ENCODE measurements at places on chromosomes 11 and 22.

DNA sequence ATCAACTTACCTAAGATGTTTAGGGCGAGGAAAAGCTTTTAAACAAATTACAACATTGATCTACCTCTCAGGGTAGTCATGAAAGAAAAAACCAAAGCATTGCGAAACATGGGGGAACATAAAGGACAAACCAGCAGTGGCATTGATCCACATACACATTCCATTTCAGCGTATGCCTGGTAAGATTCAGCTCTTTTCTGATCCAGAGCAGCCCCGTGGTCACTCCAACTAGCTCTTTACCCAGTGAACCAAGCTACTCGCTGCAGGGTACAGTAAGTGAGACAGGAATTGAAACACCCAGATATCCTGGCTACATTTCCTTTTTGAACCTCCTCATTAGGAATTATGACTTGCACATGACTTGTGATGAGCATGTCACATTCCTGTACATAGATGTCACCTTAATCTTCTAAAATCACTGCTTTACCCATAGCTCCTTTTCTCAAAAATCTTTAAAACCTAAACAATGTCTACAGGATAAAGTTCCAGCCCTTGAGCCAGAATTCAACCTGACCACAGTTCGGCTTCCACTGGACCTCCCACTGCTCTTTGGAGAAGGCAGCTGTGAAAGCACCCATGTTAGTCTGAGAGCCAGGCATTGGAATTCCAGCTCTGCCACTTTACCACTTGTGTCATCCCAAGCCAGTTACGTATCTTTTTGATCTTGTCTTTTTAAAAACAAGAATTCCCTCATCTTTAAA is 42.9 kb upstream of the AKIP1 start:
- DNase-seq, result no peak

DNA sequence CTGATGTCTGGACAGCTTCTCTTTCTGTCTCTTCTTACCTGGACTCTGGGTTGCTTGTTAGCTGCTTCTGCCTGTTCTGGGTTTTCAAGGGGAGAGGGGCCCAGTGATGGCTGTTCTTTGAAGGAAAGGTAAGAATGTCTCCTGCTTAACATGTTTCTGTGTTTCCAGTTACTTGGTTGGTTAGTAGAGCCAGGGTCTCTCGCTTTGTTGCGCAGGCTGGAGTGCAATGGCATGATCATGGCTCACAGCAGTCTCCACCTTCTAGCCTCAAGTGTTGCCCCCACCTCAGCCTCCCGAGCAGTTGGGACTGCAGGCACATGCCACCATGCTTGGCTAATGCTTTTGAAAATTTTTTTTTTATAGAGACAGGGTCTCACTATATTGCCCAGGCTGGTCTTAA is 126.6 kb downstream of the BCR start:
- DNase-seq, result no peak

DNA sequence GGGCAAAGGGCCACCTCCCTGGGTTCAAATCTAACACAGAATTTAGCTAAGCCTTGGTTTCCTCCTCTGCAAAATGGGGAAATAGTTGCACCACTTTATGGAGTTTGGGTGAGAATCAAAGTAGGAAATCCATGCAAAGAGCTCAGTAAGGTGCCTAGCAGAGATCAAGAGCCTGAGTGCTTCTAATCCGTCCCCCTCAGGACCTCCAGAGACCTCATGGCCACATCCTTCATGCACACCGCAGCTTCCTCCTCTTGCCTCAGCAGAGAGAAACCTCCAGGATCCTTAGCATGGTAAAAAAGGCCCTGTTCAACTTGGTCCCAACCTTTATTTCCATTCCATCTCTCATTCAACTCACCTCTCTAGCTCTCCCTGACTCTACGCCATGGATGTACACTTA is 37.8 kb upstream of the NAV2 start:
- DNase-seq, result no peak

DNA sequence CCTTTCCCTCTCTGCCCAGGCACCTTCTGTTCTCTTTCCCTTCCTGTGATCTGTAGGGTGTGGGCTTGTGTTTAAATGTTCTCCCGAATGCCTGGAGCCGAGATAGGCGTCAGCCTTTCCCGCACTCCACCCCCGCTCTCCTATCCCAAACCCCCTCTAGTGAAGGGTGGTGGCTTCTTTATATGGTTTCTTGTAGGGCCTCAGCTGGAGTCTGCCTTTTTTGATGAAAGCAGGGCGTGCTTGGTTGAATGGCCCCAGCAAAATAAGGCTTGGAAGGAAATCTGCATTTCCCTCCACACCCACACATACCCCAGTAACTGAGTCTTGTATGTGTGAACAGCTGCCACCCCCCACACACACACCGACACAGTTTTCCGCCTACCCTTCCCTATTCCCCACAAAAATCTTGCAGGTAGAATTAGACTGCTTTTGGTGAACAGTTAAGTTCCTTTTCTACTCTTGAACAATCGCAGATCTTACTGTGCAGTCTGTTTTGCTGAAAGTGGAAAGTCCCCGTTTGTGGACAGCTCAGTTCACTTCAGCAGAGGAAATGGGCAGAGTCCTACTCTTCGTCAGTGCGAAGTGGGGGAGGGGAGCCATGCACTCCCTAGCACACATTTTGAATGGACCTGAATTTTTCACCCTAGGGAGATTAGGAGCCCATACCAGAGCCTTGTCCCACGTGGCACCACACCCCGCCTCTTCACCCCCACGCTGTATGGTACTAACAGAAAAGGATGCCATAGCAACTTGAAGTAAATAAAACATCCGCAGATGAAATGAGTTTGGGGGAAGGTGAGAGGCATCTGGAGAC is 25.5 kb upstream of the GRK2 start:
- peak; percentile 78 for DNase-seq

GRCh38 chr11:104094576-104094975 is 58.1 kb downstream of the DDI1 start:
- DNase-seq, result no peak

GRCh38 chr11:47607380-47607779 is 13.2 kb upstream of the C1QTNF4 start:
- DNase-seq, result no peak

- no peak for DNase-seq
Observed at GRCh38 chr22:40215266-40215665, 37.5 kb downstream of the TNRC6B start.

DNA sequence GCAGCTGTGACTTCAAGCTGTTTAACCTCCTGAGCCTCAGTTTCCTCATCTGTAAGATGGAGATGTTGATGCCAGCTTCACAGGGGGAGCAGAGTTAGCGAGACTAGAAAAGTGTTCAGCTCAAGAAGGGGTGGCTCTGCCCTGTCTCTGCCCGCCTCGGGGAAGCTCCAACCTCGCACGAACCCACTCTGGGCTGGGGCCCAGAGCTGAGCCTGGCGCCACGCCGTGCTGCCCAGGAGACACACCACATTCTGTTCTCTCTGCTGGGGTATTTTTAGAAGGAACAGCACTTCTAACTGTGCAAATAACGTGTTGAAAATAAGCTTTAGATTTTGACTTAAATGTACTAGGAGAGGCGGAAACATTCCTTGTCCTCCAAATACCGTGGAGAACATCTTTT is 74.1 kb downstream of the PHF21B start:
- no peak for DNase-seq

DNA sequence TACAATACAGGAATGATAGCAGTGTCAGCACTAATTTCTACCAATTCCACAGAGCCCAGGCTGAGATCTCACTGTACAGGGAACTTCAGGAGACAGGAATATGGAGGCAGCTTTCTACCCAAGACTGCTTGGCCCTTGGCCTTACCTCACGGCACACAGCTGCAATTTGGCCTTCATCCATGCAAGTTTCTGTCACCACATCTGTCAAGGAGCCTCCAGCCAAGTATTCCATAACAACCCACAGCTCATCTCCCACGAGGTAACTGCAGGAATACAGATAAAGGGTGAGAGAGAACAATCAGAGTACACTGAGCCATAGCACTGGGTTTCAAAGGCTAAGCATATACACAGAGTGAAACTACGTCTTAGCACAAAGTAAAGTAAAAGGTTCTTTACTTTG is 39.0 kb upstream of the GDPD4 start:
- no peak for DNase-seq

- no peak for DNase-seq
Observed at GRCh38 chr11:111672949-111673348, 70.7 kb downstream of the SIK2 start.

GRCh38 chr11:70549386-70549785 is 151.1 kb downstream of the CTTN start:
- no peak for DNase-seq

GRCh38 chr11:69513663-69514224 is 32.3 kb downstream of the LINC01488 start:
- DNase-seq, result no peak

- no peak for DNase-seq
Observed at GRCh38 chr22:31477329-31477728, 12.3 kb downstream of the EIF4ENIF1 start.

- DNase-seq, result no peak
Observed at GRCh38 chr11:27497284-27497866, 9.2 kb downstream of the LIN7C start.

DNA sequence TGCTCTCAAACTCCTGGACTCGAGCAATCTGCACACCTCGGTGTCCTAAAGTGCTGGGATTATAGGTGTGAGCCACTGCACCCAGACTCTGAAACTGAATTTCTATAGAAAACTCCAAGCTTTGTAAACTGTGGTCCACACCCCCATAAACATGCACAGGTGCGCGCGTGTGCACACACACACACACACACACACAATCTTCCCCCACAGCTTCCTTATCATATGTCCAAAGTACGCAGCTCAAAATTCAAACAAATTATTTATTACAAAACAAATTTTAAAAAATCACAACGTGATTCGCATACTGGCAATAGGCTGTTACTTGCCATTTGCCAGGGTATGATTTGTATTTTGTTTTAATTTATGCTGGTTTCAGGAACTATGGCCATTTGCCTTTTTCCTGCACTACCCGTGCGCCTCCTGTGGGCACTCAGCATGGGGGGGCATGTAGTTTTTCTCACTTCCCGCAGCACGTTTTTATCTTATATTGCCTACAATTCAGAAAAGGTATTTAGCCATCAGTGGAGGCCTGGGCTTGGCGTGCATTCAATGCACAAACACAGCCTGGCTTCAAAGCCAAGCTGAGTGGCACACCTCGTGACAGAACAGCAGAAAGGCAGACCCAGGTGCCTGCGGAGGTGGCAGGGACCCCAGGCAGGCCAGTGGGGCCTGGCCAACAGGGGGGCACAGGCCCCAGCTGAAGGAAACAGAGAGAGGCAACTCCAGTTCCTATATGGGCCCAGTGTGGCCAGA is 10.8 kb upstream of the SNX32 start:
- DNase-seq, result no peak

DNA sequence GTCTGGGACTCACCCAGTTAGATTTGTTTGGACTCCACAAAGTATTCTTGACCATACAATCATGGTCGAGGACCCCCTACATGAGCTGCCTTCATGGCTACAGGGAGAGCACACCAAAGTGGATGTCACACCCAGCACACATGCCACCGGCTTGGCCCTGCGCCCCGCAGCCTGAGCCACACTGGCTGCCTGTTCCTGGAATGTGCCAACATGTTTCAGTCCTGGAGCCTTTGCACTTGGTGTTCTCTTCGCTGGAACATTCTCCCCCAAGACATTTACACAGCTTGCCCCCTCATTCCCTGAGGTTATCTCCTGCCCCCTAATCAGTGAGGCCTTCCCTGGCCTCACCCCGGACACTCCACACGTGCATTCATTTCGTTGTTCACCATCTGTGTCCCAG is 46.0 kb downstream of the PPARA start:
- no peak for DNase-seq

DNA sequence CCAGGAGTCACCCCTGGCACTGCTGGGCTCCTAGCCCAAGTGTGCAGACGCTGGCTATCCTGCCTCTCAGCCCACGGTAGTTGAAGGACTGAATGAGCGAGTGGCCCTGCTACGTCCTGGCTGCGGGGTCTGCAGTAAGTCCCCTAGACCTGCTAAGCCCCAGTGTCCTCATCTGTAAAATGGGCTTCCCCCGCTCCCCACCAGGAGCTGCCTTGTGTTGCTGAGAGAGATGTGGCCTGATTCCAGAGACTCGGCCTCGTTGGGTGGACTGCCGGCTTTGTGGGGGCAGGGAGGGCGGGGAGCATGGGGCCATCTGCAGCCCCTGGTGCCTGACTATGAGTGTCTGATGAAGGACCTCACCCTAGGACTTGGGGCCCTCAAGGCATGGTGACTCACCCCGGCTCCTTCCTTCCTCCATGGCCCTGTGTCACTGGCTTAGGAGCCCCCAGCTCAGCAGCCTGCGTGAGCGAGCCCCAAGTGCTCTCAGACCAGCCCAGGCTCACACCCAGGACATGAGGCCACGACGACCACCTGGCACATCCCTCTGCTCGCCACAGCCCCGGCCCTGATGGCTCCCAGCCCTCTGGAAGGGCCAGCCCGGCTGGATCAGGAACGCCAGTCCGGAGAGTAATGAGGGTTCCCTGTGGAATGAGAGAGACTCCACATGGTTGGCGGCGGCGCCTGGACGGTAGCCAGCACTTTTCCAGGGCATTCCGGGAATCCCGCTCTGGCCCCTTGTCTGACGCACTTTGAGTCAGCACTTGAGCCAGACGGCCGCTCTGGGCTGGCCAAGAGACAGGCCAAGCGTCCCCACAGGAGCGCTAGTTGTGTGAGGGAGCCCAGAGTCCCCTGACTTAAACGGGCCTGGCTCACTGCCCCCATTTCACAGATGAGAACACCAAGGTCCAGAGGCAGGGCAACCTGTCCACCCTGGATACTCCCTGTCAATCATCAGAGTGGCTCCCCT is 50.5 kb upstream of the SHISAL1 start:
- no peak for DNase-seq

- no peak for DNase-seq
Observed at GRCh38 chr11:29334776-29335130, 682.1 kb downstream of the KCNA4 start.

DNA sequence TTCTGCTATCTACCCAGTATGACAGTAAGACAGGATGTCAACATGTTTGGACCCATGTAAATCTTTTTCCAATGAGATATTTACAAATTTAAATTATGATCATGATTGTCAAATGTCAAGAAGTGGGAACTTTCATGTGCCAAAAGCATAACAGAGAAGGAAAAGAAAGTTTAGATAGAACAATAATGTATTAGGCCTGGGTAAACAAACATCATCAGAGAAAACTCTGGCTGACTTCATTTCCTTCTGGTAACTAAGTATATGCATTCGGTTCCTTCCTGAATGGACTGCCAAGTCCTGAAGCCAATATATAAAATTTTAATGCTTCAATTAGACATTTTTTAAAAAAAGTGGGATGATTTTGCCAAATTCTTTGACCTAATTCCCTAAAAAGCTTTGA is 16.5 kb downstream of the RNF141 start:
- no peak for DNase-seq

DNA sequence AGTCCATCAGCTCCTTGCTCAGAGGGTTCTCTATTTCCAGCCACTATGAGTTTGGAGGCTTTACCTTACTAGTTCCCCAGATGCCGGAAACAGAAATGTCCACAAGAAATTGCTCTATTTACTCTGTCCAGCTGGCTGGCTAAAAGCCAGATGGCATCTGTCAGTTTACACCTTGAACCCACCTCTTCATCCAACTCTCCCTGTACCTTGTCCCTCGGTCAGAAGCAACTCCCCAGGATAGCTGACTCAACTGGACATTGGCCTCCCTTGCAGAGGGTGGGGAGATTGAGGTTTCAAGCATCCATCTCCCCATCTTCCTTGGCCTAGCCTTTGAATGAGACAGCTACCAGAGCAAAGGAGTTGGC is 1.7 kb downstream of the C2CD2L start:
- no peak for DNase-seq

Data from stimulated activated CD4-positive, alpha-beta T cell treated with anti-CD3 and anti-CD28 coated beads, Interleukin-1b, Interleukin-23, amount 100 ng/mL, for 24 hours (primary cell).